ENCODE measurements at places on chromosomes 2 and 18. TPM values are rescaled to one million over a fixed set of nuclear protein-coding genes. Genes with fewer than 3 reads are reported as not detected.

DNA sequence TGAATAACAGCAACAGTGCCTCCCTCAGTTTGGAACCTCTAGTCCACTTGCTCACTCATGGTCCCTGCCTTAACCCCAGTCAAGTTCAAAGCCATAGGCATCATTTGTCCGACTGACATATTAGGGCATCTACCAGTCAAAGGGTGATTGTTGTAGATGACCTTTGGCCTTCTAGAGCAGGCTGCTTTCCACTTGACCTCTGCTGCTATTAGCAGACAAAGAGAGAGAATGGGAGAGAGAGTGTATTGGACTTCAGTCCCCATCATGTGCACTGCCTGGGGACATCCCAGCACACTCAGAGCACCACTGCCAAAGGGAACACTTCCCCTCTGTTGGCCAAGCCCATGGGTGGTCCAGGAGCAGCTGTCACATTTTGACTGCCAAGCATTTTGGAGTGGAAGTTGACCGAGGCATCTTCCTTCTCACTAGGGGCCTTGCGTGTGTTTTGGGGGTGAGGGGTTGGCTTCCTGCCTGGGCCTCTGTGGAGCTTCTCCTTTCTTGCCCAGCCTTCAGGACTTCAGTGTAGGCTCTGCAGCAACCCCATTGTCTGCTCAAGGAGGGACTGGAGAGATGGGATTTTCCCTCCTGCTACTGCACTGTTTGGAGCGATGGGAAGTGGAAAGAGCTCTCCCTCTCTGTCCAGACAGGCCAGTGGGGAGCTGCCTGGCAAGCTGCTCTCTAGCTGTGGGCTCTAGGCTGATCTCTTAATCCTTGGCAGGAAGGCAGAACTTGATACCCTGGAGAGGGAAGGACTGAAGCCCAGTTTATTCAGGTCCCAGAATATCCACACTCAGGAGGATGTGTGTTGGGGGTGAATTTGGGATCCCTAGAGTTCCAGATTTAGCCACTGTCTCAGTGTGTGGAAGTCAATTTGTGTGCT is 68.1 kb downstream of the TMEM247 start:
- H3K27me3 ChIP-seq = no peaks in the 10 kb centered on the region
- H3K4me3 ChIP-seq = no peak overlapping the region
- peak overlapping the region; percentile 21 for H3K27ac ChIP-seq
- peaks cover 6% of the 10 kb centered on the region for H3K4me1 ChIP-seq
- no peak for DNase-seq

- no peak overlapping the region for H3K27ac ChIP-seq
- no peak for DNase-seq
- no peaks in the 10 kb centered on the region for H3K27me3 ChIP-seq
- H3K4me3 ChIP-seq = no peak overlapping the region
These were observed 416.6 kb downstream of the NRXN1 start for GRCh38 chr2:50615291-50615690.

DNA sequence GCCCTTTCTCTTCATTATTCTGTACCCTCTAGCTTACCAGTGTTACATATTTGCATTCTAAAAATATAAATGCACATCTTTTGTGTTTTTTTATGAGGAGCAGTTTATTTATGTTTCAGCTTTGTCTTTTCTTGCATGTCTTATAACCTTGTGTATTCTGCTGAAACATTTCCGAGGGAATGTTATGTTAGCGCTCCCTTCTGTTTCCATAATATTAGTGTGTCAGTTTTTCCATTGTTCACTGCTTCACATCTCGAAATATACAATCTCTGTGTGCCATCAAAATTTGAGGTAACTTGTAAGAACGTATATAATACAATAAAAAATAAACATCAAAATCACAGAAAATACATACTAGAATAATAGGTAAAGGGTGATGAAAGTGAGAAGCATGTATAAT is 153.3 kb downstream of the PKP4 start:
- no peaks in the 10 kb centered on the region for H3K27me3 ChIP-seq
- H3K36me3 ChIP-seq = no peaks in the 10 kb centered on the region

CABYR gene
- not detected for total RNA-seq

GRCh38 chr18:9137168-9138066 is 836 bp downstream of the ANKRD12 start:
- peak overlapping the region; percentile 82 for H3K4me3 ChIP-seq
- peaks cover 13% of the 10 kb centered on the region for H3K4me1 ChIP-seq
- DNase-seq = peak; percentile 49
- H3K27ac ChIP-seq = peak overlapping the region; percentile 100
- no peaks in the 10 kb centered on the region for H3K36me3 ChIP-seq

DTNB gene
- total RNA-seq = 15.9 TPM

CYB5A gene
- 204 TPM for total RNA-seq

DNA sequence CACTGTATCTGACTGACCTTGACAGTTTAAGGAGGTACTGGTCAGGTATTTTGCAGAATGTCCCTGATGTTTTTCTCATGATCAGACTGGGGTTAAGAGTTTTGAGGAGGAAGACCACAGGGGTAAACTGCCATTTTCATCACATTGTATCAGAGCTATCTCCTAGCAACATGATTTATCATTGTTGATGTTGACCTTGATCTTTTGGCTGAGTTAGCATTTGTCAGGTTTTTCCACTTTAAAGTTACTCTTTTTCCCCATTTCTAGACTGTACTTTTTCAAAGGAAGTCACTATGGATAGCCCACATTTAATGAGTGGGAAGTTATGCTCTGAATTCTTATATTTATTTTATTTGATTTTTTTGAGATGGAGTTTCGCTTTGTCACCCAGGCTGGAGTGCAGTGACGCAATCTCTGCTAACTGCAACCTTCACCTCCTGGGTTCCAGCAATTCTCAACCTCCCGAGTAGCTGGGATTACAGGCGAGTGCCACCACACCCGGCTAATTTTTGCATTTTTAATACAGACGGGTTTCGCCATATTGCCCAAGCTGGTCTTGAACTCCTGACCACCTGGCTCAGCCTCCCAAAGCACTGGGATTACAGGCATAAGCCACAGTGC is 17.7 kb upstream of the SLC39A10 start:
- H3K36me3 ChIP-seq = no peaks in the 10 kb centered on the region
- no peaks in the 10 kb centered on the region for H3K27me3 ChIP-seq
- H3K27ac ChIP-seq = no peak overlapping the region
- no peak for DNase-seq

MC5R gene
- total RNA-seq = not detected
